Smooth muscle cell of the umbilical artery (primary cell): ENCODE measurements at places on chromosomes 4 and X. TPM values are rescaled to one million over a fixed set of nuclear protein-coding genes. Genes with fewer than 3 reads are reported as not detected.

The BEX1 gene
- total RNA-seq: 0.89 and 3.8 TPM in 2 replicates

The ITIH6 gene
- total RNA-seq: not detected in 2 replicates

The GAGE12J gene
- total RNA-seq: not detected in 2 replicates

The UGT2B17 gene
- not detected in 2 replicates for total RNA-seq

The SPIN2A gene
- 0.23 and 0.30 TPM in 2 replicates for total RNA-seq

The TKTL2 gene
- not detected in 2 replicates for total RNA-seq

The SOX3 gene
- not detected in 2 replicates for total RNA-seq

The PCDH18 gene
- total RNA-seq: 9.7 and 30.0 TPM in 2 replicates

The SPACA5 gene
- total RNA-seq: not detected in 2 replicates

The RGN gene
- 0.65 and 1.5 TPM in 2 replicates for total RNA-seq

The GRIA2 gene
- total RNA-seq: not detected in 2 replicates

The HSD17B13 gene
- 0.05 and 0.30 TPM in 2 replicates for total RNA-seq

The FAM47A gene
- not detected in 2 replicates for total RNA-seq

The CYLC1 gene
- total RNA-seq: not detected in 2 replicates

The GRIPAP1 gene
- 21.1 and 28.7 TPM in 2 replicates for total RNA-seq

The CLDN22 gene
- total RNA-seq: not detected in 2 replicates

The MTM1 gene
- 10.5 and 11.0 TPM in 2 replicates for total RNA-seq

The PDGFC gene
- total RNA-seq: 70.7 and 140 TPM in 2 replicates

The EMCN gene
- not detected in 2 replicates for total RNA-seq

The REELD1 gene
- not detected in 2 replicates for total RNA-seq

The CCNI gene
- 144 and 158 TPM in 2 replicates for total RNA-seq

The P2RY4 gene
- 0.14 TPM in 1 of 2 replicates, not detected in the other for total RNA-seq

The SSX4B gene
- total RNA-seq: not detected in 2 replicates

The NLGN3 gene
- under 0.01 and 0.23 TPM in 2 replicates for total RNA-seq

The CXCL3 gene
- 6.5 and 11.9 TPM in 2 replicates for total RNA-seq

The AMTN gene
- total RNA-seq: not detected in 2 replicates

The AREG gene
- total RNA-seq: 0.14 TPM in 1 of 2 replicates, not detected in the other

The AFF2 gene
- total RNA-seq: 3.6 and 6.8 TPM in 2 replicates

The CT83 gene
- total RNA-seq: not detected in 2 replicates

The BMP2K gene
- 44.8 and 54.1 TPM in 2 replicates for total RNA-seq

The SYTL5 gene
- 0.55 and 0.89 TPM in 2 replicates for total RNA-seq

The PWWP3B gene
- 2.1 and 2.3 TPM in 2 replicates for total RNA-seq

The FATE1 gene
- not detected in 2 replicates for total RNA-seq

The BTK gene
- not detected in 2 replicates for total RNA-seq

The OPRPN gene
- not detected in 2 replicates for total RNA-seq

The TEC gene
- under 0.01 and 0.78 TPM in 2 replicates for total RNA-seq

The MAP7D2 gene
- total RNA-seq: under 0.01 and 0.05 TPM in 2 replicates

The ERVMER34-1 gene
- not detected in 2 replicates for total RNA-seq

The KLHL13 gene
- total RNA-seq: 0.30 and 0.46 TPM in 2 replicates

The ETDA gene
- not detected in 2 replicates for total RNA-seq

The MAGEB17 gene
- not detected in 2 replicates for total RNA-seq

The TIGD2 gene
- 14.1 and 22.9 TPM in 2 replicates for total RNA-seq

The FGF5 gene
- 3.9 and 33.6 TPM in 2 replicates for total RNA-seq
